Fibroblast of skin of left biceps (primary cell): ENCODE measurements at places on chromosomes 4 and X.

- no peak for DNase-seq
Measured at GRCh38 chr4:187184508-187184907, 460.9 kb upstream of the FAT1 start.

DNA sequence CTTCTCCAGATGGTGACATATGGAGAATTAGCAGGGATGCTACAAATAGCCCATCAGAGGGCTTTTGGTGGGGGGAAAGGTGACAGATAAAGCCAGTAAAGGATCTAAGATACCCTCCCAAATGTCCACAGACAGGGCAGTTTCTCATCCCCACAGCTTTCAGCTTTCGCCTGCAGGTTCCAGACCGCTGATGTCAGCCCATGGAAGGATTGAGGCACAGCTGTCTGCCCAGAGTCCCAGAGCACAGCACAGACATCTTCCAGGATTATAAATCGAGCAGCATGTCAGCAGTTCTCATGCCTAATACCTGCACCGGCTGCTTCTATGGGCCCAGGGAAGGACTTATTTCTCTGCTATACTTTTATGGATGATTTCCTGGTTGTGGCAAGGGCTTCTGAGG, 96.7 kb upstream of the MXRA5 start:
- DNase-seq: no peak

DNA sequence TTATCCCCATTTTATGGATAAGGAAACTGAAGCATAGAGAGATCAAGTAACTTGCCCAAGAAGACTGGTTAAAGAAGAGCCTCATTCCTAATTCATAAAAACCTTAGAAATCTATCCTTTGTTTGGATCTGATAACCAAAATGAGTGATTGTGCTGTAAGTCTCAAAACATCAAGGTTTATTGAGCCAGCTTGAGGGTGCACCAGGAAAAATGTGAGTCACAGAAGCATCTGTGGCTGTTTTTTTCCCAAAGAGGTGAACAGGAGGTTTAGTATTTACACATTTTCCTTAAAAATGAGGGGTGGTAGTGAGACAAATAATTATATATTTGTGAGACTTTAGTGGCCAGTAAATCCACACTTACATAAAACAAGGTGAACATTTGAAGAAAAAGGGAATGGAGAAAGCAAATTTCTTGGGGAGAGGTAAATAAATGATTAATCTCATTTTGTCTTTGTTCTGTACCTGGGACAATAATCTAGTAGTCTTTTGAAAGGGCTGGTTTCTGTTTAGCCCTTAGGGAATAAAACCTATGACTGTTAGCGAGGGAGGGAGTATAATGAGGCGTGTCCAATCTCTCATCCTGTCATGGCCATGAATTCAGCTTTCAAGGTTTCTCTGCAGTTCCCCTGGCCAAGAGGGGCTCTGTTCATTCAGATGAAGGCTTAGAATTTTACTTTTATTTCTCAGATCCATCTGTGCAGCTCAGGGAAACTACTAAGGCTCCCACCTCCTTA, 12.2 kb upstream of the FMR1 start:
- no peak for DNase-seq

DNA sequence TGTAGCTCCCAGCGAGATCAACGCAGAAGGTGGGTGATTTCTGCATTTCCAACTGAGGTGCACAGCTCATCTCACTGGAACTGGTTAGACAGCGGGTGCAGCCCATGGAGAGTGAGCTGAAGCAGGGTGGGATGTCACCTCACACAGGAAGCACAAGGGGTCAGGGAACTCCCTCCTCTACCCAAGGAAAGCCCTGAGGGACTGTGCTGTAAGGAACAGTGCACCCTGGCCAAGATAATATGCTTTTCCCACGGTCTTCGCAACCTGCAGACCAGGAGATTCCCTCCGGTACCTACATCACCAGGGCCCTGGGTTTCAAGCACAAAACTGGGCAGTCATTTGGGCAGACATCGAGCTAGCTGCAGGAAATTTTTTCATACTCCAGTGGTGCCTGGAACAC, 216.4 kb upstream of the TET2 start:
- DNase-seq: no peak

- no peak for DNase-seq
Measured at GRCh38 chrX:152037183-152037582, 62.7 kb upstream of the GABRE start.

- DNase-seq: no peak
Measured at GRCh38 chr4:177033135-177033534, 240.4 kb upstream of the VEGFC start.

DNA sequence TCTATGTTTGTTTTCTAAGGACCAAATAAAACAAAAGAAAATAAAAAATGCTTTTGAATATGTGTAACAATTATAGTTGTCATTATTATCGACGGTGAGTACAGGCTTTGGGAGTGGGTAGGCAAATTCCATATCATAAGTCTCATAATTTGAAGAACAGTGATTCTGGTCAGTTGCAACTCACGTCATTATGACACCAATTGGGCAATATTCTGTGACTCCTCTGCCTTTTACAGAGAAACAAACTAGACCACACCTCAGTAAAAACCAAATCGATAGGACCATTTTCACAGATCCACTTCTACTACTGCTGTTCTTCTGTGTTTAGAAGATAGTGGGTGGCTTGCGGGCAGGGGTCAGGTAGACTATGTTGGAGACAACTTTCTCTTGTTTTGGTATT, 250.1 kb downstream of the C4orf33 start:
- DNase-seq: no peak

DNA sequence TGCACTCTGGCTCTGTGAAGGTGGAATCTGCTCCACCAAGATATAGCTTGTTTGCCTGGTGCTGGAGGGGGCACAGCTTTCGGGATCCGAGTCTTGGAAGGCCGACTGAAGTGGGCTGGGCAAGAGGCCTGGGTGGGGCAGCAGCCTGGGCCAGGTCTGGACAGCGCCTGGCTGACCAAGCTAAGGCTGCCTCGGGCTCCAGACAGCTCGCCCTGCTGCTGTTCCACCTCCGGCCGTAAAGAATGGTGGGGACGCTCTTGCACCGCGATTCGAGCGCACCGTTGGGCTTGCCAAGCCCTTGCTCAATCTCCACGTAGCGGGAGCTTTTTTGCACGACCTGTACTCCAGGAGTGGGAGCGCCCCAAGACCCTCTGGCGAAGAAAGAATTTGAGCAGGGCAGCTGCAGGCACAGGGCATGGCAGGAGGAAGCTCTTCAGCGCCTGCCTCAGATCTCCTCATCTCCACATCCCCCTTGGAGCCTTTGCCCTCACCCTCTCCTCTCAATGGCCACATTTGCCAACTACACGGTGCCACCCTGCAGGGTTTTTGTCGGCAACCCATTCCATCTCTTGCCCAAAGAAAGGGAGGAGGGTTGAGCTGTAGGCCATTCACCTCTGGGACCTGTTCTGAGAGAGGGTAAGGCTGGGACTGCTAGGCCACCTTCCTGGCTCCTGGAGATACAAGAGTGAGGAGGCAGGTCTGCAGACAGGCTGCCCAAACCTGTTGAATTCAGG, 18.9 kb downstream of the CNGA2 start:
- DNase-seq: no peak

GRCh38 chrX:132561483-132561882, 72.6 kb upstream of the MBNL3 start:
- DNase-seq: no peak

DNA sequence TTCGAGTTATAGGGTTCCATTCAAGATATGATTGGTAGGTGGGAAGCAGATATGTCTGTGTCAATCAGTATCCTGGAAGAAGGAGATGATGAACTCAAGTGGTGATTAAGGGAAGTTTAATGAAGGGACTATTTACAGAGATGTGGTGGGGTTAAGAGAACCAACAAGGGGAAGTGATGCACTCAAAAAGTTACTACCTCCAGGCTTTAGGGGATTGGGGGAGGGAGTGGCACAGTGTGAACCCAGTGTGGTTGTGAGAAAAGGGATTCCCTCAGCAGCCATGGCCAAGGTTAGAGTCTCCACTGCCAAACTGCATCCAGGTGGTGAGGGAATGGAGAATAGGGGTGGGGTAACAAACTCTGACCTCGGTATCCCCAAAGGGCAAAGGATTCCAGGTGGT, 27.9 kb downstream of the PKD2 start:
- DNase-seq: no peak

- no peak for DNase-seq
Measured at GRCh38 chr4:147482281-147482680, 1.4 kb downstream of the EDNRA start.

DNA sequence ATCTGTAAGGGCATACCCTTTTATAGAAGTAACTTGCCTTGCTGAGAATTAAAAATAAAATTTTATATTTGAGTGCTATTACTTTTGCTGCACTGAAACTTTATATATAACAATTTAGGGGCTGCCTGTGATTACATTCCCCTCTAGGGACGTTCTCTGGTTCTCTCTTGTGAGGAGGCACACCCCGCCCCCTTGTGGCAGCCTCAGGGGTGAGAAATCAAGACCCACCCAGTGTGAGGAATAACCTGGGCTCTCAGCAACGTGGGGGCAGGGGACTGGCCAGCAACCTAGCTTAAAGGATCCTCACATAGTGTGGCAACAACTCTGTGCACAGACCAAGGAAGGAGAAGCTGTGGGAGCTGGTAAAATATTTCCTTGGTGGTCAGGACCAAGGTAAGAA, 43.7 kb downstream of the MAGEA9 start:
- no peak for DNase-seq

DNA sequence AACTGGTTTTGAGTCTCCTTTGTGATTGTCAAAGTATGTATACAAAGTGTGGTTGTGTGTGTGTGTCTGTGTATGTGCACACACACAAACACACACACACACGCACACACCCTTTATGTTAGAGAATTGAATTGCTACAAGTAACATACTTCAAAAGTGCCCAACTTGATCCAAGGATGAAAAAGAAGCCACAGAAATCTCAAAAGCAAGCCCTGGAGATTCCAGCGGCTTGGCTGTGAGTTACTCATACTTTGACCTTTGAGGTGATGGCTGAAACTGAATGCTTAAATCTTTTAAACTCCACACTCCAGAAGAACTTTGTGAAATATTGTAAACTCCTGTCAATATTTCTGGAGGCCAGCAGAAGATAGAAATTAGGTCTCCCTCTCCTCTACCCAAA, 168.4 kb upstream of the NRK start:
- DNase-seq: no peak

DNA sequence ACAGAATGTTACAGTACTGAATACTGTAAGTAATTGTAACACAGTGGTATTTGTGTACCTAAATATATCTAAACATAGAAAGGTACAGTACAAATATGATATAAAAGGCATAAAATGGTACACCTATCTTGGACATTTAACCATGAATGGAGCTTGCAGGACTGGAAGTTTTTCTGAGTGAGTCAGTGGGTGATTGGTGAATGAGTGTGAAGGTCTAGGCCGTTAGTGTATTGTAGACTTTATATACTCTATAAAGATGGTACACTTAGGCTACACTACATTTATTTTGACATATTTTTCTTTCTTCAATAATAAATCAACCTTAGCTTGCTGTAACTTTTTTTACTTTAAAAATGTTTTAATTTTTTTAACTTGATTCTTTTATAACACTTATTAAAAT, 422.5 kb upstream of the FSTL5 start:
- no peak for DNase-seq

DNA sequence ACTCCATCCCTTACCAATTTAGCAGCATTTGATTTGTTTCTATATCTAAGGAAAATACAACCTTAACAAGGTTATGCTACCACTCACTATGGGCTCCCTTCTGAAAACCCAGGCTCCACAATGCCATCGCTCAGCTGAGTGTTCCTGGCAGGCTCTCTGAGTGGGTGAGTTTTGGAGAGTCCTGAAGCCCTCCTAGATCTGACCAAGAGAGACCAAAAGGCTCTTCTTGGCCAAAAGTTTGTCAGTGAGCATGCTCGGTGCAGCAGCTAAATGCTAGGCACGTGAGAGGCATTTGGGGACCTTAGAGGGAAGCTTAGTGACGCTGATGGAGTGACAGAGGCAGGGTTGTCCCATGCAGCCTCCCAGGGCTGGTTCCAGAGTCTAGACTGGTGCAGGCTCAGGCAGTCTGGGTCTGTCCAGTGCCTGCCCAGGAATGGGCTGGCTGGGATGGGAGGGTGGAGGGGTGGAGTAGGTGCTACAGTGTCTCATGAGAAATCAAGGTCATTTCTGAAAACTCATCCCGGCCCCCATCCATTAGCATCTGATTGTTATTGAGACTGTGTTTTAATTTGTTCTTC, 346.8 kb downstream of the NR3C2 start:
- DNase-seq: no peak

DNA sequence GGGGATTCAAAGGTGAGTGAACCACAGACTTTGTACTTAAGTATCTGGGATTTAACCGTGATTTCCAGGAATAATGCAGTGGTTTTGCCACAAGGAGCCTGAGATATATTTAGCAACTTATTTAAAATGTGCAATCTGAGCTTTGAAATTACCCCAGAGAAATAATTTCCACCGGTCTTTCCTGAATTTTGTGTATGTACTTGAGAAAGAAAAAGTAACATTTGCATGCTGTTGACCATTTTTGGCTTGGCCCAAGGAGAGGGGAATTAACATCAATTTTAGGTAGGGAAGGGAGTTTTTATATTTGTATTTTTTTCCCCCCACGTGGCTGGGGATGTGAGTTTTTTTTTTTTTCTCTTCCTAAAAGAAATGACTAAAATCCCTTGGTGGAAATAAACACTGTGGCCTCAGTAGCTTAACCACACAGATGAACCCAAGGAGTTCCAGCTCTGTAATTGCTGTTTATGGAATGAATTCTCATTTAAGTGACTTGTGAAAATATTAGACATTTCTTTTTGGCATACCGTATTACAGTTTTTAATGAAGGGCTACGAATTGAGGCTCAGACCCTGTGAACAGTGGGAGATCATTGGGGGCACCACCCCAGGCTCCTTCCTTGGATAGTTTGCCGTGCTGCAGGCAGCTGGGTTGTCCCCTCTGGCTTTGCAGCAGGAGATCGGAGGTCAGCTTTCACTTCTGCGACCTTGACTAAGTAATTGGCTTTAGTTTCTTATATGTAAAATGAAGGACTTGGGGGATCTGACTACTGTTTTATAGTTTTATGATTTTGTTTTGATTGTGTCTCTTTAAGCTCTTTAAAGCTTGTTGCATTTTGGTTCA, 116.1 kb downstream of the ARHGAP10 start:
- DNase-seq: no peak

DNA sequence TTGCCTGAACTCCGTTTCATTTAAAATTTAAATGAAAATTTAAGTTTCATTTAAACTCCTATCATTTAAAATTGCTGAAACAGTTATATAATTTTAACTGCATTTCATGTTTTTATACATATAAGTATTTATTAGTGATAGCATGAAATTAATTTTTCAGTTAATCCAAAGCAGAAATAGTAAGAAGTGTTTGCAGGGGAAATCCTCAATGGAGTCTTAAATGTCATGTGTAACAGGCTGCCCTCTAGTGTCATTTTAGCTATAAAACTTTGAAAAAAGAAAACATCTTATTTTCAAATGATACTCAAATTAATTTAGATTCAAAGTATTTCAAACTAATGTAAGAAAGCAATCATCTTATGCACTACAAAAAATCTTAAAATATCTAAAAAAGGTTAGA, 27.2 kb downstream of the TAPT1 start:
- no peak for DNase-seq
